ENCODE measurements at places on chromosomes 4 and X.

- DNase-seq = peak; percentile 22
These were observed 295.0 kb downstream of the CENPC start for GRCh38 chr4:67250131-67250896.

GRCh38 chrX:129755779-129756650 lies 17.2 kb downstream of the XPNPEP2 start:
- DNase-seq = no peak

DNA sequence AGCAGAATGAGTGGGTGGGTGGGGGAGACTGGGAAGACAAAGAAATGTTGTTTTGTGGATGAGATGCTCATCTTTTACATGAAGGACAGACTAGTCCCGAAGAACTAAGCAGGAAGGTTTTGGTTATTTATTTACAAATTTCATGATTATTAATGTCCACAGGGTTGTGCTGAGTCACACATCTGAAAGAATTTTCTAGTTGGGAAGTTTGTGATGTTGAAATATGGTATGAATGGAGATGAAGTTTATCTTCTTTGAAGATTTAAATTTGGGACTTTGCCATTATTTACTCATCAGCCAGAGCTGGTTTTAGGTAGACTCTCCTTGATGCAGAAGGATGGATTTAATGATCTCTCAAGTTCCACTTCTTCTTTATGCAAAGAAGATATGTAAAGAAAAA lies 75.5 kb downstream of the MOSPD2 start:
- DNase-seq = no peak

GRCh38 chr4:142282870-142283431 lies 563.1 kb downstream of the INPP4B start:
- DNase-seq = no peak

GRCh38 chr4:137576446-137576845 lies 44.2 kb upstream of the PCDH18 start:
- DNase-seq = no peak

DNA sequence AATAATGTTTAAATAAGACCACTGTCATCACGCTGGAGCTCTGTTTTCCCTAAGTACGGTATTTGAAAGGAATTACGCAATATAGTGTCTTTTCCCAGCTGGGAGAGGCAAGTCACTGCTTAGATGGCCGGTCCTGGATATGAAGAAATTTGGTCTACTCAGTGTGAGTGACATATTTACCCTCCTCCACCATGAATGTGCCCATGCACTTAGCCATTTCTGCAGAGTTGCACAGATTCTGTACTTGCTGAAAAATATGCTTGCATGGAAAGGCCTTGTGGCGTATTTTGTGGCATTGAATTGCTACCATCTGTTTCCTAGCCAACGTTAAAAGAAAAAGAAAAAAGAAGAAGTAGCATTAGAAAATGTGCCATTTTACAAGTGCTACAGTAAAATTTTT lies 73.1 kb downstream of the ADGRL3 start:
- DNase-seq = peak; percentile 92

- DNase-seq = no peak
These were observed 288.7 kb downstream of the PRDM5 start for GRCh38 chr4:120633810-120634209.

DNA sequence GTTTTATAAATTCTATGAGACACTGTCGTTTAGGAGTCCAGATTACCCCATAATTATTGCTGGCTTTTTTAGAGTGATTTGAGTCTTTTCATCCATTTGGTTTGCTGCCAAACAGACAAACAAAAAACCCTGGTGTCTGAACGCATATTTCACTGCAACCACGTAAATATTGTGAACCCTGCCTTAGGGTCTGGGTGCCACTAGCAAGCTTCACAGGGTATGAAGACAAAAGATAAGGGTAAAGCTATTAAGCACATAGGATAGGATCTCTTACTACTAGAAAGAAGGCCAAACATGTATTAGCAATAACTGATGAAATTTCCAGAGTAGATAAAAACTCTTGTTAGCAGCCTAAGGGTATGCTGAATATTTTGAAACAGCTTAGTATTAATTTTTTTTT lies 143.3 kb downstream of the BANK1 start:
- no peak for DNase-seq

GRCh38 chrX:105502336-105502735 lies 281.8 kb upstream of the TEX13A start:
- no peak for DNase-seq

DNA sequence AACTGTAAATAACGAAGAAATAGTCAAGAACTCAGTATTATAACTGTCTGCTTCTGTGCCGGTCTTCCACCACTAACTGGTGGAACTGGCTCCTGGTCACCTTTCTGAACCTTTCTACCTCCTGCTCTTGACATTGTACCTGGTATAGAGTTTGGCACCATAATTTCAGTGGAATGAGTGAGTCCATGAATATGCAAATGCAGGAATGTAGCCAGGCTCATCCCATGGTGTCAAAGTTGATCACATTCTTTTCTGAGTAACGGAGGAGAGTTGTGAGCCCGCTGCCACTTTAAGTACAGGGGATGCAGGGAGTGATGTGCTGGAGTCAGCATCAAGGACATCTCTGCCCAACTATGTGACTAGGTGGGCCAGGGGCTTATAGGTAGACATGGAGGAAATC lies 207.9 kb upstream of the HS3ST1 start:
- DNase-seq = no peak

GRCh38 chr4:8770518-8771257 lies 101.0 kb downstream of the HMX1 start:
- DNase-seq = no peak

GRCh38 chr4:15336410-15337167 lies 91.2 kb upstream of the C1QTNF7 start:
- no peak for DNase-seq

- no peak for DNase-seq
These were observed 51.3 kb downstream of the DTHD1 start for GRCh38 chr4:36332782-36333131.

GRCh38 chrX:150446995-150447394 lies 83.9 kb downstream of the MAMLD1 start:
- no peak for DNase-seq

DNA sequence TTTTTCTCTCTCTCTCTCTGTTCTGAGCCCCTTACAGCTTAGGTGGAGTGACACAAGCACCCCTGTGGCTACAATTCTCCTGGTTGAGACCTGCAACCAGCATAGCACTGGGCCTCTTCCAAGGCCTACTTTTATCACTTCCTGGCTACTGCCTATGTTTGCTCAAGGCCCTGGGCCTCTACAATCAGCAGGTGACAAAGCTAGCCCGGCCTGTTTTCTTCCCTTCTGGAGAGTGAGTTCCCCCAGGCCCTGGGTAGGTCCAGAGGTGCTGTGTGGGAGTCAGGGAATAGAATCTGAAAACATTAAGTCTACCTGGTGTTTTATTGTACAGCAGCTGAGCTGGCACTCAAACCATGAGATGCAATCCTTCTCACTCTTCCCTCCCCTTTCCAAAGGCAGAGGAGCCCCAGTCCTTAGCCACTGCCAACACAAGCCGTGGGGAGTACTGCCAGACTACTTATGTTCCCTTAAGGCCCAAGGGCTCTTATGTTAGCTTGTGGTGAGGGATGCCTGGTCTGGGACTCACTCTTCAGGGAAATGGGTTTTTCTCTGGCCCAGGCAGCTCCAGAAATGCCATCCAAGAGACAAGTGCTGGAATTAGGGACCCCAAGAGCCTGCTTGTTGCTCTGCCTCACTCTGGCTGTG lies 23.8 kb upstream of the MAGEC3 start:
- no peak for DNase-seq

Measured in AML-193 (cell line).